A549 treated with Hydrocortisone at 1 μM for 4 hours (cell line): ENCODE measurements at places on chromosomes 2 and 18. TPM values are rescaled to one million over a fixed set of nuclear protein-coding genes. Genes with fewer than 3 reads are reported as not detected.

ALKAL2 gene
- total RNA-seq, result not detected in 5 replicates

ELOA2 gene
- total RNA-seq, result not detected in 5 replicates

INPP5D gene
- 0.43 to 0.69 TPM (median 0.54 TPM) in 5 replicates for total RNA-seq

IL36RN gene
- 0.14 TPM in 1 of 5 replicates, not detected in the others for total RNA-seq

SLC5A7 gene
- not detected in 5 replicates for total RNA-seq

CRYBA2 gene
- not detected in 5 replicates for total RNA-seq

ILKAP gene
- 37.9 to 43.8 TPM (median 39.6 TPM) in 5 replicates for total RNA-seq

C18orf63 gene
- total RNA-seq, result not detected in 5 replicates
